ENCODE measurements at places on chromosomes 7 and 10.

DNA sequence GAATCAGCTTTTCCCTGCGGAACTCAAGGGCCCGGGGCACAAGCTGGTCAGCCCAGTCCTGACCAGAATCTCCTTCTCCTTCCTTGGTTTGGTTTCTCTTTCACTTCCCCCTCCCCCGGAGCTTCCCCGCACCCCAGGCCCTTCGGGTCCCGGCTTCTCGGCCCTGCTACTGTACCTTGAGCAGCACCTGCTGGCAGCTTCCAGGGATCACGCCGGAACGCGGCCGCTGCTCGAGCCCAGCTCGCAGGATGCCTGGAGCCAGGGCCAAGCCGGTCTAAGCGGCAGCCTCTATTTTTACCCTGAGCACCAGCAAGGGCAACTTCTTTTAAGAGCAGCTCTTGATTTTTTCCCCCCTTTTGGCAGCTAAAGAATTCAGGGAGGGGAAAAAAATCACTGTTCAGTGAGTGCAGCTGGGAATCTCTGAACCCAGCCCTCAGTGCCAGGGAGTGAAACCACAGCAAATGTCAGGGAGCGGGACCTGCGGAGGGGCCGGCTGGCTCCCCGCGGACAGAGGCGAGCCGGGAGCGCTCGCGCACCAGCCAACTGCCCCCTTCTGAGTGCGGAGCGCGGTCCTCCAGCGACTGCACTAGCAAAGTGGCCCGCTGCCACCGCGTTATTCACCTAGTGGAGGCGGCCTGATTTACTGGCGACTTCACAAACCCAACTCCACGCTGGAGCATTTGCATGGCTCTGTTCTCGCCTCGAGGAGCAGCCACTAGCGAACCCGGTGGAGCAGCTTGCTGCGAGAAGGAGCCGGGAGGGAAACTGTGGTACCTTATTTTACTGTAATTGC, 2.4 kb upstream of the INHBA start:
- DNase-seq, result peak; percentile 76

- no peak for DNase-seq
Observed at GRCh38 chr10:73183667-73184281, 15.9 kb downstream of the FAM149B1 start.

DNA sequence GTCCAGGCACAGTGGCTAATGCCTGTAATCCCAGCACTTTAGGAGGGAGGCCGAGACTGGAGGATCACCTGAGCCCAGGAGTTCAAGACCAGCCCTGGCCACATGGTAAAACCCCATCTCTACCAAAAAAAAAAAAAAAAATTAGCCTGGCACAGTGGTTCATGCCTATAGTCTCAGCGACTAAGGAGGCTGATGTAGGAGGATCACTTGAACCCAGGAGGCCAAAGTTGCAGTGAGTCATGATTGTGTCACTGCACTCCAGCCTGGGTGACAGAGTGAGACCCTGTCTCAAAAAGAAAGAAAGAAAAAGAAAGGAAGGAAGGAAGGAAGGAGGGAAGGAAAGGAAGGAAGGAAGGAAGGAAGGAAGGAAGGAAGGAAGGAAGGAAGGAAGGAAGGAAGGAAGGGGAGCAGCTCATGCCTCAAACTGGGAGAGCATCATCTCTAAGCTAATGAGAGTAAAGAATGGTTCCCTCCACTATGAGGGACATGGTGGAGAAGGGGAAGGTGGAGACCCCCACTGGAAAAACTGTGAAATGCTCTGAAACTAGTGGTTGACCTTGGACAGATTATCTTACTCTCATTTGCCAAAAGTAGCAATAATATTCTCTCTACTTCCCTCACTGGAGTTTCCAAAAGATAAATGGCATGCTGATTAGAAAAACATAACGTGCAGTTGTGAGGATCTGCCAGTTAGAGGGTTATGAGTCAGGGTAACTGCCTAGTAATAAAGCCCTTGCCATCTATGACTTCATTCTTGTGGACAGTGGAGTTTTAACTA, 16.8 kb downstream of the GIMAP5 start:
- no peak for DNase-seq

DNA sequence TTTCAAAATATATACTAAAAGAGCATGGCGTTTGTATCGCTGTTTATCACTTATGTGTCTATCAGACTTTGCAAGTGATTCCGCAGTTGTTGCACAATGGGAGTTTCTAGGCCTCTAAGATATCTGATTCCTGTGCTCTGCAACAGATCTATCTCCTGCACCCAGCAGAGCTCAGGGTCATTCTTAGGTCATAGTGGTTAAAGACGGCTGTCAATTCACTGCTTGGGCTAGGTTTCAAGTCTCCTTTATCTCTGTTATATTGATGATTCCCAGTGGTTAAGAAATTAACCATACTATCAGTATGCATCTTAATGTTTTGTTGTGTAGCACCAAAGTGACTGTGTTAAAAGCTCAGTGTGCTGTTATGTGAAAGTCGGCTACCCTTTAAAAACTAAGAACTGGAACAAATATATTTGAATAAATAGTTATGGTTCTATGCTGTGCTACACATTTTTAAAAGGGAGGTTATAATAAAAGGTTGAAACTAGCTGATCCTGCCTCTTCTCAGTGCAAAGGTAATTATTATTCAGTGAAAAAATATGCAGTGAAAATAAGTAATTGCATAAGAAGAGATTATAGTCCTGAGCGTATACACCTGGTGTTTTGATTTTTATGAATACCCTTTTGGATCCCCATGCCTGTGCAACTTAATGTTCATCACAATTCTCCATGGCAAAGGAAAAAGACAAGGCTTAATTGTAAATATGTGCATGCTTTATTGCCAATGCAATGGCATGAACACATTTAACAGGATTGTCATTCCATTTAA, 24.0 kb downstream of the HOXA1 start:
- DNase-seq, result no peak

DNA sequence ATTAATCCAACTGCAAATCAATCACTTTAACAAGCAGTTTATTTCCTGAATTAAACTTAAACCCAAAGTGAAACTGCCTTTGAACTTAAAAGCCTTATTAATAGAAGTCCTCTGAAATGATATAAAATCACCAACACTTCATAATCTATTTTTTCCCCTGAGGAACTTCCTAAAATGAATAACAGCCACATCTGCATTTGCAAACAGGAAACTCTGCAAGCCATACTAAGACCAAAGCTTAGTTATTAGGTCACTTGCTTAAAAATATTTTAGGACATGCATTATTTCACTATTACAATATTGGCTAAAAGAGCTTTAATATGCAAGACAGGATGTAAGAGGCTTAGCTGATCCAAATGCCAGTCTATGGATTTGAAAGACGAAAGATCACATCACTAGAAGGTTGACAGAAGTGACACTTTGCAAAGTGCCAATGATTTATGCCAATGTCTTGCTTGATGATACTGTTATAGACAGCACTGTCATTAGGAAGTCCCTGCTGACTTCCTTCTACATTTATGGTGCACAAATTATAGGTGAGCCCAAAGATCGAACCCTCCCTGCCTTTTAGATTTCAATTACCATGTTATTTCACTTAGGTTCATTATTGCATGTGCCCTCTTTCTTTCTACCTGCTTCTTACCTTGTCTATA, 99.9 kb upstream of the SKAP2 start:
- no peak for DNase-seq

GRCh38 chr7:139591550-139592195, 68.2 kb downstream of the CLEC2L start:
- DNase-seq, result no peak

- no peak for DNase-seq
Observed at GRCh38 chr10:114258274-114258840, 19.3 kb downstream of the VWA2 start.

All from fibroblast of skin of left biceps (primary cell).